Activated T-cell treated with anti-CD3 and anti-CD28 coated beads, Interleukin-2, amount 50 U/mL, for 48 hours (primary cell): ENCODE measurements at places on chromosomes 13 and 19.

DNA sequence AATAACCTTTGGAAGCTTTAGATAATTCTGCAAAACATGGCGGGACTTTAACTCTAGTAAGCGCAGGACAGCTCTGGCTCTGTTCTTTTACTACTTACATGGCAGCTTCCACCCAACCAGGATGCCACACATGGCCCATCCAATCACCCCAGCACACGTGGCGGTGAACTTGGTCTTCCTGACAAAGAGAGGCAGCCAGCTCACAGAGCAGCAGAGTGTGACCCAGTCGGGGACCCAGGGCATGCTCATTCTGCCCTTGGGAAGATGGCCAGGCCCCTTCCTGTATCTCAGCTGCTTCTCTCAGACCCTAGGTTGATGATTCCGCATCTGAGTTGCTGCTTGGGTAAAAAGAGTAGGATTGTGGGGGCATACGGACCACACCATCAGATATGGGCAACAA lies 172.1 kb downstream of the USP12 start:
- no peak for DNase-seq

- peak; percentile 61 for DNase-seq
Observed at GRCh38 chr19:18481505-18482222, 40.2 kb downstream of the ELL start.

DNA sequence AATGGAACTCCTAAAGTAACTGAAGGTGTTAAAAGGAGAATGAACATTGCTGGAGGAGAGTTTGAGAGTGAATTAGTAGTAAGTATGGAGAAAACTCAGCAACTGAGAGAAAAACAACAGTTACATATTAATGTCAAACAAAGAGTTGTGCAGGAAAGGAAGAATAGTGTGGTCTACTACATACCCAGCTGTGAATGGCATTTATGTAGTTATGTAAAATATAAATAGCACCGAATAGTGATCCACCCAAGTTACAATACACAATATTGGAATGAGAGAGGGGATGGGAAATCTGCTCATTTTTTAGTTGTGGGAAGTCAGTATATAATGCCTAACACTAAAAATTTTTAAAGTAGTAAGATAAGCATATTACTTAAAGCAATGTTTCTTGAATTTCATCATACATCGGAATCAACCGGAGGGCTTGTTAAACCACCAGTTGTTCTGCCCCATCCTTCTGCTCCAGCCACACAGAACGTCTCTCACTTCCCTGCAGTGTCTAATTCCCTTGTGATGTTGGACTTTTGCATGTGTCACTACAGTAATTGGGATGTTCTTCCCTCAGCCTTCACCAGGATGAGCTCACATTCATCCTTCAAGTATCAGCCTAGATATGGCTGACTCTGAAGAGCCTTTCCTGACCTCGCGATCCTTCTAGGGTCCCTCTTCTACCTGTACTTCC lies 11.5 kb downstream of the CCDC70 start:
- DNase-seq, result no peak

GRCh38 chr19:4678881-4679790 lies 9.0 kb upstream of the MYDGF start:
- peak; percentile 34 for DNase-seq

- DNase-seq, result no peak
Observed at GRCh38 chr13:49410006-49410405, 33.9 kb downstream of the CAB39L start.

GRCh38 chr13:100106705-100107104 lies 17.8 kb downstream of the PCCA start:
- DNase-seq, result no peak

GRCh38 chr13:83907196-83907989 lies 25.1 kb upstream of the SLITRK1 start:
- no peak for DNase-seq

- DNase-seq, result no peak
Observed at GRCh38 chr13:105982219-105982930, 553.1 kb downstream of the EFNB2 start.

DNA sequence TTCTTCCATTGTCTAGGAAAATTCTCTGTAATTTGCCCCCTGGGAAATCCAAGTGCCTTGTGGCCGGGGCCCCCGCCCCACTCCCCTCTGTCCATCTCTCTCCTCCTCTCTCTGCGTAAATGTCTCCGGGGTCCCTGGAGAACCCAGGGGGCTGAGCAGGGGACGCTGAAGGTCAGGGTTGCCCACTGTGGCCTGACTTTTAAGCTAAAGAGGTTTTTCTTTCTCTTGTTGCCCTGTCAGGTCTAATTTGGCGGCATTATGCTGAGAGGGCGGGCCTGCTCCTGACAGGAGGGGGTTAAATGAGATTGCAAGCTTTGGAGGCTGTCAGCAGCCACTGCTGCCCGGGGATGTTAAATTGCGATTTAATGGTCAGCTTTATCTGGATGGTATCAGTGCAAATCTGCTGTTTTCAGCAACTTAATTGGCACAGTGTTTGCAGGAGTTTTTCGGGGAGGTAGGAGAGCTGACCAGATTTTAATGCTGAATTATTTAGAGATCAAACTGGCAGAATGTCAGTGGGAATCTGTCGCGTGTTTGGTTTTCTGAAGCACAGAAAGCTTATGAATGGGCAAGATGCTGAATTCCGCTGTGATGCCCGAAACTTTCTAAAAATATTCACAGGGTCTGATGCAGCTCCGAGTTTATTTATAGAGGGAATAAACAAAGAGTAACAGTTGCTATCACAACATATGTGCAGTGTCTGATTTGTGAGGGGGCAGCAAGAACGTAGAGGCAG lies 93.2 kb upstream of the SOX1 start:
- no peak for DNase-seq

DNA sequence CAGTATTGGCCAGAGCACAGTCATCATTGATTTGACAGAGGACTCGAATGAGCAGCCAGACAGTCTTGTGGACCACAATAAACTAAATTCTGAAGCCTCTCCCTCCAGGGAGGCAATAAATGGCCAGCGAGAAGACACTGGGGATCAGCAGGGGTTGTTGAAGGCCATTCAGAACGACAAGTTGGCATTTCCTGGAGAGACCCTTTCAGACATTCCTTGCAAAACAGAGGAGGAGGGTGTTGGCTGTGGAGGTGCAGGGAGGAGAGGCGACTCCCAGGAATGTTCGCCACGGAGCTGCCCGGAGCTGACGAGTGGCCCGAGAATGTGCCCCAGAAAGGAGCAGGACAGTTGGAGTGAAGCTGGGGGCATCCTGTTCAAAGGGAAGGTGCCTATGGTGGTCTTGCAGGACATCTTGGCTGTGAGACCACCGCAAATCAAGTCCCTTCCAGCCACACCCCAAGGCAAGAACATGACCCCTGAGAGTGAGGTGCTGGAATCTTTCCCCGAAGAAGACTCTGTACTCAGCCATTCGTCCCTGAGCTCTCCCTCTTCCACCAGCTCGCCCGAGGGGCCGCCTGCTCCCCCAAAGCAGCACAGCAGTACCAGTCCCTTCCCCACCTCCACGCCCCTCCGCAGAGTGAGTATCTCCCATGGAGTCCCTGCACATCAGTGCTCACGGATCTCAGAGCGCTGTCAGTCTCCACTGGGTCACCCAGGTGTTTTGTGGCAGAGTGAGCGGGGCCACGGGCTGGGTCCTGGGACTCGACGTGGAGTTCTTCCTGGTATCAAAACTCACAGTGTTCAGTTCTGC lies 6.9 kb downstream of the CHAF1A start:
- no peak for DNase-seq

- no peak for DNase-seq
Observed at GRCh38 chr13:29785978-29786377, 64.4 kb downstream of the UBL3 start.

- no peak for DNase-seq
Observed at GRCh38 chr13:111937777-111938311, 129.1 kb upstream of the SOX1 start.

- no peak for DNase-seq
Observed at GRCh38 chr13:47594833-47595232, 406.2 kb downstream of the SUCLA2 start.

- no peak for DNase-seq
Observed at GRCh38 chr19:30022659-30023058, 80.6 kb downstream of the URI1 start.

DNA sequence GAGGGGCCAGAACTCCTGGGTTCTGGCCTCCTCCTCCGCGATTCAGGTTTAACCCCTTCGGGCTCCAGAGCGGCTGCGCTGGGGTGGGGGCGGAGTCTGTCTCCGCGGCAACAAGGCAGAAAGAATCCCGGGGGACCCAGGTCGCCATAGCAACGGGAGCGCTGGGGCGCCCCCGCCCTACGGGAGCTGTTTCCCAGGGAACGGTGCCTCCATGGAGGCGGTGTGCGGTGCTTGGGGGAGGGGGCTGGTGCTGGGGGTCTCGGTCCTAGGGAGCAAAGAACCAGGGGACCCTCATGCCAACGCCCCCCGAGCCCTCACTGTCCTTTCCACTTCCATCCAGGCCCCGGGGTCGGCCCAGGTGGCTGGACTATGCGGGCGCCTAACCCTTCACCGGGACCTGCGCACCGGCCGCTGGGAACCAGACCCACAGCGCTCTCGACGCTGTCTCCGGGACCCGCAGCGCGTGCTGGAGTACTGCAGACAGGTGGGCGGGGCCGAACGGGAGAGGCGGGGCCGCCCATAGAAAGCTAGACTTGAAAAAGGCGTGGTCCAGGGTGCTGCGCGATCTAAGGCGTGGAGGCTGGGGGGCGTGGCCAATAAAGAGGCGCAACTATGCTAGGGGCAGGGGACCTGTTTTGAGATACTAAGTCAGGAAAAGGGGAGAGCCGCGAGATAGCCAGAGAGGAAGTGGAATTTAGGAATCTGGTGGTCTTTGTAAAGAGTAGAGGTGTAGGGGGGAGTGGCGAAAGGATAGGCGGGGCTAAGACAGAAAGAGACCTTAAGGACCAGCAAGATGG lies 1.2 kb downstream of the APLP1 start:
- peak; percentile 91 for DNase-seq

GRCh38 chr19:58368561-58369360 lies 6.2 kb upstream of the ZNF497 start:
- DNase-seq, result no peak
